ENCODE measurements at places on chromosomes 12 and 14. TPM values are rescaled to one million over a fixed set of nuclear protein-coding genes. Genes with fewer than 3 reads are reported as not detected.
A peak's percentile ranks its signal among the peaks of the same experiment; 100 is the strongest.

CISTR gene
- total RNA-seq: not detected

TFCP2 gene
- 24.2 TPM for total RNA-seq

TTC7B gene
- 14.3 TPM for total RNA-seq

TRHDE gene
- total RNA-seq: 0.49 TPM

SAMD4A gene
- total RNA-seq: 7.7 TPM

ACOT2 gene
- 16.6 TPM for total RNA-seq

PKP2 gene
- 16.3 TPM for total RNA-seq

GRCh38 chr12:4251216-4251891 is 22.2 kb upstream of the CCND2 start:
- no peaks in the 10 kb centered on the region for H3K4me1 ChIP-seq
- no peak overlapping the region for H3K27ac ChIP-seq
- H3K4me3 ChIP-seq: no peak overlapping the region
- H3K27me3 ChIP-seq: peaks cover 22% of the 10 kb centered on the region
- no peaks in the 10 kb centered on the region for H3K36me3 ChIP-seq
- no peak for DNase-seq

DNA sequence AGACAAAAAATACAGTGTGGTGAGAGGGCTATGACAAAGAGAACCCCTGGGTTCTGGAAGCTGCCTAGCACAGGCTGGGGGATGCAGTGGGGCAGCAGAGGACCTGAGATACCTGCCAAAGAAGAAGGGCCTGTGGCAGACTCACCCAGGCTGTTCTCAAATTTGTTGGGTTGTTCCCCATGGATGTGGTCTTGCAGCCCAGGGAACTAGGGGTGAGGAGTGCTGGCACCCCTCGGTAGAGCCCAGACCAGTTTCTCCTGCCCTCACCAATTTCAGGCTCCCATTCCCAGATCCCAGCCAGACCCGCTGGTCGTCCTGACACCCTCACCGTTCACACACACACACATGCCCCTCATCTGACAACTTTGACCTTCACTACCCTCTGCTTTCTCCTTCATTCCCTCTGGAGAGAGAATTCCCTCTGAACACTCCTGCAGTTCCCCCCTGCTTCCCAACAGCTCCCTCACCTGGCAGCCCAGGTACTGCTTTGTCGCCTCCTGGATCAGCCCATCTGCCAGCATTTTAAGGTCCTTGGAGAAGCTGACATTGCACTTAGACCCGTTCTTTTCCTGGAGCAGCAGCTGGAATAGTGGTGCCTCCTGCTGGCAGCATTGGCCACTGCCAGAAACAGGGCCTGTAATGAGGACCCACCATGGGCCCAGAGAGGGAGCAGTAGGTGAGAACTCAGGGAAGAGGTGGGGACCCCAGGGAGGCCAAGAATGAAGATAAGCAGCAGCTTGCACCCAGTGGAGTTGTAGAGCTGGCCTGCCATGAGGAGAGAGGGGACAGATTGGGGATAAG is 5.9 kb upstream of the GDF11 start:
- no peak overlapping the region for H3K4me3 ChIP-seq
- DNase-seq: no peak
- no peaks in the 10 kb centered on the region for H3K27me3 ChIP-seq
- H3K27ac ChIP-seq: peak overlapping the region; percentile 74
- no peaks in the 10 kb centered on the region for H3K36me3 ChIP-seq

GRCh38 chr12:7451756-7452155 is 7.8 kb upstream of the CD163L1 start:
- H3K27me3 ChIP-seq: no peaks in the 10 kb centered on the region
- H3K4me3 ChIP-seq: no peak overlapping the region
- no peaks in the 10 kb centered on the region for H3K36me3 ChIP-seq
- DNase-seq: no peak
- H3K4me1 ChIP-seq: no peaks in the 10 kb centered on the region
- no peak overlapping the region for H3K27ac ChIP-seq

- H3K4me1 ChIP-seq: no peaks in the 10 kb centered on the region
- no peak for DNase-seq
- peaks cover 46% of the 10 kb centered on the region for H3K36me3 ChIP-seq
- H3K27ac ChIP-seq: no peak overlapping the region
These were observed 88.7 kb downstream of the APAF1 start for GRCh38 chr12:98733667-98734350.

GRCh38 chr12:110725267-110725666 is 17.4 kb downstream of the PPP1CC start:
- H3K36me3 ChIP-seq: peaks cover 81% of the 10 kb centered on the region
- H3K27me3 ChIP-seq: no peaks in the 10 kb centered on the region
- no peak for DNase-seq
- H3K4me1 ChIP-seq: no peaks in the 10 kb centered on the region
- H3K4me3 ChIP-seq: no peak overlapping the region
- no peak overlapping the region for H3K27ac ChIP-seq

- no peaks in the 10 kb centered on the region for H3K36me3 ChIP-seq
- no peak overlapping the region for H3K4me3 ChIP-seq
- H3K4me1 ChIP-seq: peaks cover 8% of the 10 kb centered on the region
- H3K27me3 ChIP-seq: peaks cover 22% of the 10 kb centered on the region
- no peak for DNase-seq
- H3K27ac ChIP-seq: no peak overlapping the region
These were observed 31.7 kb upstream of the INF2 start for GRCh38 chr14:104657563-104658324.

DNA sequence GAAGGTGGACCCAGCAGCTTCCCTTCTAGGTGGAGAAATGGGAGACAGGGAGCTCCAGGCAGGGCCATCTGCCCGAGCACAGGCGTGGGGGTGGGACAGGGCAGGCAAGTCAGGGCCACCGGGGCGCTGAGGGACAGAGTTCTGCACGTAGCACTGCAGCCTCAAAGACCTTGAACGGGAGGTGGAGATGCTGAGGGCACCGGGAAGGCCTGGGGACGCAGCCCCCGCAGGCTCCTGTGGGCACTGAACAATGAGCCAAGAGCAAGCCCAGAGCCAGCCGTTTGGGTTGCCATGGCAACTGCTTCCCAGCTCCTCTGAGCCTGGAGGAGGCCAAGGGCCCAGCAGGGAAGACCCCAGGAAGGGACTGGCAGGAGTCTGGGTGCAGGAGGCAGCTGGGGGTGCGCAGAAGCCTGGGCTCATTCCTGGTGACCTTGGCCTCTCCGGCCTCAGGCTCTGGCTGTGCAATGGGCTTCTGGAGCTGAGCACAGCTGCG is 3.4 kb downstream of the LBHD2 start:
- peaks cover 35% of the 10 kb centered on the region for H3K27me3 ChIP-seq
- H3K27ac ChIP-seq: no peak overlapping the region
- no peak for DNase-seq
- peaks cover 17% of the 10 kb centered on the region for H3K4me1 ChIP-seq

DNA sequence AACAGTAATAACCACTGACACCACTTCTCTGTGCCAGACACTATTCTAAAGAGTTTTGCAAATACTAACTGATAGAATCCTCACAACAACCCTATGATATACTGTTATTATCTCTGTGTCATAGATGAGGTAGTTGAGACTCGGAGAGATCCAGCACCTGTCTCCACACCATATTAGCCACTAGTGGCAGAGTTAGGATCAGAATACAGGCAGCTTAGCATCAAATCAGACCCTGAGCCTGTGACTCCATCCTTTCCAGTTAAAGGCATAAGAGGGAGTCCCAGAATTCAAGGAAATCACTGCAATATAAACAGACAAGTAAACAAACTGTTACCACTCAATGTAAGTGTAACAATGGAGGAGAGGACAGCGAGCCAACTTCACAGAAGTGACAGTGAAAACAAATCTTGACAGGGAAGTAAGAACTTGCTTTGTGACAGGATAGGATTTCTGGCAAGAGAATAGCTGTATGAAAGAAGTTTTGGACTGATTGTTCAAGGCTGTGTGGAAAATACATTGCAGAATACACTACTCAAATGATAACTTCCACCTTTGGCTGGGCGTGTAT is 11.7 kb upstream of the NAP1L1 start:
- no peak for DNase-seq
- no peaks in the 10 kb centered on the region for H3K27me3 ChIP-seq
- no peak overlapping the region for H3K4me3 ChIP-seq
- H3K27ac ChIP-seq: no peak overlapping the region

DNA sequence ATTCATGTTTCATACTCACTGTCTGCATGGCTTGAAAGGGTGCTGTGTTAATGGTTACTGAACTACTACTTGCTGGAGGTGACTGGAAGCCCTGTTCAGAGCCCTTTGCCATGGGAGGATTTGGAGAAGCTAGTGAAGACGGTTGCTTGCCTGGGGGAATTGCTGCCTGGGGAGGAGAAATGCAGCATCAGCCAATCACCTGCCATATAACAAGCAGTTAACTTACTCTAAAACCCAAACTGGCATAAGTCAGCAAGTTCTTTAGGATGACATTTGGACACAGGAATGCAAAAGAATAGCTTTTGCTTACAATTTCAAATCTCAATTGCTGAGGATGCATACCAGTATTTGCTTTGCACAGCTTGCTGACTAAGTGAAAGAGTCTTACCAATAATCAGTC is 23.4 kb upstream of the IPO8 start:
- DNase-seq: no peak
- peaks cover 49% of the 10 kb centered on the region for H3K36me3 ChIP-seq
- H3K4me1 ChIP-seq: no peaks in the 10 kb centered on the region
- no peak overlapping the region for H3K27ac ChIP-seq
- no peak overlapping the region for H3K4me3 ChIP-seq

DNA sequence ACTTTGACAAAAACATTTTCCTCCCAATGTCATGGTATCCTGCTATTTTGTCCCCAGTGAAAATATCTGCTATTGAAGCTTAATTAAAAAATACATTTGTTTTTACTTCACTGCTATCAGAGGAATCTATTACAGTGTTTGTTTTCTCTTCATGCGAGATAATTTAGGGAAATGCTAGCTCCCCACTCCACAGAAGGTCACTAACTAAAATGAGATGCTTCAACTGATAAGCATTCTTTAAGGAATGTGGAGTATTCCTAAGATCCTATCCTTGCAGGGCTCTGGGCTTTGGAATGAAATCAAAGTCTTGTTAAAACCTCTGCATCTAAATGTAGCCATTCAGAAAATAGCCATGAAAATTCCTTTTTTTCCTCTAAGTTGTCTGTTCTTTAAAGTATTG is 39.5 kb downstream of the PAX9 start:
- DNase-seq: no peak
- H3K4me3 ChIP-seq: no peak overlapping the region
- H3K36me3 ChIP-seq: no peaks in the 10 kb centered on the region
- H3K27me3 ChIP-seq: no peaks in the 10 kb centered on the region
- no peaks in the 10 kb centered on the region for H3K4me1 ChIP-seq
- H3K27ac ChIP-seq: no peak overlapping the region

DNA sequence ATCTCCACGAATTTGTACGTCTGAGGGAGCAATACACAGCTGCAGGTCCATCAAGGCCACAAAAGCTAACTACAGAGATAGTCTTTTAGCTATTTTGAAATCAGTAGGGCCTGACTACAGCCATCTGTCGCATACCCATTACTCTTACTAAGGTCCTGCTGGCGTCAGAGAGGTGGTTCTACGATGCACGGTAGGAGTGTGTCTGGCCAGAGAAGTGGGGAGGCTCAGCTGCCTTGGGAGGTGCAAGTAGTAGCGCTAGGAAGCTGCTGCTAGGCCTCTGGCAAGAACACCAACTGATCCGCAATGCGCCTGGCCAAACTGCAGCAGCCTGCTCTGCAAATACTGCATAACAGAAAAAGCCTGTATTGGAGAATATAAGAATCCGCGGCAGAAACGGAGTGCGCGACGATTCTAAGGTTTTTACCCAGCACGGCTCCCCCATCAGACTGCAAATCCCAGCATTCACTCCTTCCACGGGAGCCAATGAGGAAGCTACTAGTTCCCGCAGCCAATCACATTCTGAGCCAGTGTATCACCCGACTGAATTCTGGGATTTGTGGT is 743 bp upstream of the CAND1 start:
- DNase-seq: peak; percentile 92
- H3K4me1 ChIP-seq: peaks cover 35% of the 10 kb centered on the region
- H3K27me3 ChIP-seq: no peaks in the 10 kb centered on the region
- H3K4me3 ChIP-seq: peak overlapping the region; percentile 97

- H3K27ac ChIP-seq: no peak overlapping the region
- DNase-seq: no peak
- no peaks in the 10 kb centered on the region for H3K36me3 ChIP-seq
- peaks cover 2% of the 10 kb centered on the region for H3K27me3 ChIP-seq
- H3K4me3 ChIP-seq: no peak overlapping the region
These were observed 9.9 kb downstream of the DPF3 start for GRCh38 chr14:72883961-72884360.

DNA sequence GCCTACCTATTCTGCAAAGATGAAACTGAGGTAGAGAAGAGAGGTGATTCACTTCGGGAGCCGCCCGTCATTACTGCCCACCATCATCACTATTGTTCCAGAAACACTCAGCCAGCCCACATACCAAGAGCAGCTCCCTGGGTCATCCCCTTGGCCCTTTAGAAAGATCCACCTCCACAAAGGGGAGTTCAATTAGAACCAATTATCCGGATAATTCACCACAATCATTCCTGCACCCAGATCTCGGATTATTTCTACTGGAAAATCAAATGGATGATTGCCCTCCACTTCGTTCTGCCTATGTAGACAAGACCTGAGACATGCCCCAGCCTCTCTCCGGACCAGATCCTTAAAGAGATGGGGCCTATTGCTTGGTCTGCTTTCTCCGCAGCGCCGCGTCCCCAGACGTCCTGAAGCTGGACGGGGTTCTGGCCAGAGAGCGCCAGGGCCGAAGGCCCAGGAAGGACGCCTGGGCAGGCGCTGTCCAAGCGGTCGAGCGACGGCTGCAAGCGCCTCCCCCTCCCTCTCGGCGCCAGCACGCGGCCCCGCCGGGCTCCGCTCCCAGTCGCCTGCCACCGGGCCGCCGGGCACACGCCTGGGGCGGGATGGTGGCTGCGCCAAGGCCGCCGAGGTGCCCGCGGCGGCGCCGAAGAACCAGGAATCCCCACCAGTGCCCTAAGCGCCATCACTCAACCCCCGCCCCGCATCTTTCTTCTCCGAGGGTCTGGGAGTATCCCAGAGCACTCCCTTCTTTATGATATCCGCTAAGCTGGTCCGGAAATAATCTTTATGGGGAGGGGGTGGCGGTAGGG is 1.3 kb upstream of the ASCL1 start:
- no peak overlapping the region for H3K27ac ChIP-seq
- peaks cover 100% of the 10 kb centered on the region for H3K27me3 ChIP-seq
- H3K4me3 ChIP-seq: no peak overlapping the region
- no peaks in the 10 kb centered on the region for H3K36me3 ChIP-seq

DNA sequence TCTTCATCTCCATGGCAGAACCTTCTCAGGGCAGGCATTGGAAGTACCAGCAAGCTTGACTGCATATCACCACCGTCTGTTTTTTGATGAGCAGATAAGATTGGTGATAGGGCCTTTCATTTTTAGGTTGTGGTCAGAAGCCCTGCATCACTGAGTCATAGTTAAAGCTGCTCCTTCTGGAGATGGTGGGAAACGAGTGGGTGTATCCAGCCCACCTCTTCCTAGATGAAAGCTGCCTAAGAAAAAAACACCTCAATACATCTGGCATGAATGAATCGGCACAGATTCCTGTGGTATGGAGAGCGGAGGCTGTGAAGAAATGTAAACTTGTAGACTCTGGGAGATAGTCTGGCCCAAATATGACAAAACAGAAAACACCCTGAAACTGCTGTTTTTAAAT is 248.7 kb upstream of the EGLN3 start:
- DNase-seq: no peak
- peaks cover 20% of the 10 kb centered on the region for H3K4me1 ChIP-seq
- no peak overlapping the region for H3K4me3 ChIP-seq
- H3K27me3 ChIP-seq: no peaks in the 10 kb centered on the region
- H3K36me3 ChIP-seq: no peaks in the 10 kb centered on the region
- no peak overlapping the region for H3K27ac ChIP-seq
